ENCODE measurements at places on chromosomes 2 and 18.
A peak's percentile ranks its signal among the peaks of the same experiment; 100 is the strongest.

DNA sequence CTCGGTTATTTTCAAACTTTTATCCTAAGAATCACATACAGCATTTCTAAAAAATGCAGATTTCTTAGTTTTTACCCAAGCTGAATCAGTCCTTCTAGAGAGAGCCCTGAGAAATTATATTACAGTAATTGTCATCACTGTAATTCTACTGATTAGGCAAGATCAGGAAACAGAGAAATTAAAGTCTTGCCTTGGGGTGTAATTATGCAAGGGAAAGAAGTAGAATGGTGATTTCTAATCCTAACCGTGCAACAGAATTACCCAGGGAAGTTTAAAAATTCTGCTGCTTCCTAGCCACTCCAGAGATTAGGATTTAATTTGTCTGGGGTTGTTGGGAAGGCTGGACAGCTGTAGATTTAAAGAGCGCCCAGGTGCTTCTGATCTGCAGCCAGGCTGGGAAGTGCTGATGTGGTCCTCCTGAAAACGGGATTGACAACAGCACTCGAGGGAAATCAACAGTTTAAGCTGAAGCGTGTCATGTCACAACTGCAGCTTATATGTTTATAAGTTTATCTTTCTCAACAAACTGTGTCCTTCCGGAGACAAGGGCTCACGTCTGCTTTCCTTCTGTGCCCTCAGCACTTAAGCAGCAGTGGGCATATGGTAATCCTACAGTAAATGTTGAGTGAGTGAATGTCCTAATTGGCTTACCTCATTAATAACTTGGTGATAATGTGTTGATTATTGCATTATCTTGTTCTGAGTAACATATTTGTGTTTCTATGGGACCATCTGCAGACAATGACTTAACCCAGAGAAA lies 671.9 kb upstream of the SOX11 start:
- peak; percentile 72 for DNase-seq

- no peak for DNase-seq
Measured at GRCh38 chr2:219252084-219252483, 959 bp upstream of the TUBA4B start.

DNA sequence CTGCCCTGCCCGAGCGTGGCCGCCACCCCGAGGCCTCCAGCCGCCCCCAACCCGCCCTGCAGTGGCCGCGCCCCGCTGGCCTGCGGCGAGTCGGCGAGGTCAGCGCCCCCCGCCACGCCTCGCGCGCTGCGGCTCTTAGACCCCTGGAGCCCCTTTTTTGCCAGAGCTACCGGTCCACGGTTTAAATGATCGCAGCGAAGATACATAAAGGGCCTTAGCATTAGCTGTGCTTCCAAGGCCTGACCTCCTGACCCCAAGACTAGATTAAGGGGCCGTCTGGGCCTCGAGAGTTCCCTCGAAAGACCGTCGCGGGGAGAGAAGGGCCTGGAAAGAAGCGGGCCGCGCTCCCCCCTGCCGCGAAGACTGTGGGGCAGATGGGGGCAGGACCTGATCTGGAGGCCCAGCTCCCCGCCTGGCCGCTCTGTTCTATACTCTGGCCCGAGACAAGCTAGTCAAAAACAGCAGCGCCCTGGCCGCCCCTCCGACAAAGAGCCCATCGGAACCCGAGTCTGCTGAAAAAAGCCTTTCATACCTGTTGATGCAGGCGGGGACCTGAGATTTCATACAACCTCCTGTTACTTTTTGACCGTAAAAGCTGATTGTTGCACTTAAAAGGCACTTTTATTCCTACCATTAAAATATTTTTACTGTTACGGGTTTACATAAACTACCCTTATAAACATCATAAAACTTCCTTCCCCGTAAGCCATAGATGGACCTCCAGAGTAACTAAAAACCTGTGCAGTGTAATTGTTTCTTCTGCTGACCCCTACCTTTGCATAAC lies 68.7 kb upstream of the PSMD14 start:
- DNase-seq: no peak

DNA sequence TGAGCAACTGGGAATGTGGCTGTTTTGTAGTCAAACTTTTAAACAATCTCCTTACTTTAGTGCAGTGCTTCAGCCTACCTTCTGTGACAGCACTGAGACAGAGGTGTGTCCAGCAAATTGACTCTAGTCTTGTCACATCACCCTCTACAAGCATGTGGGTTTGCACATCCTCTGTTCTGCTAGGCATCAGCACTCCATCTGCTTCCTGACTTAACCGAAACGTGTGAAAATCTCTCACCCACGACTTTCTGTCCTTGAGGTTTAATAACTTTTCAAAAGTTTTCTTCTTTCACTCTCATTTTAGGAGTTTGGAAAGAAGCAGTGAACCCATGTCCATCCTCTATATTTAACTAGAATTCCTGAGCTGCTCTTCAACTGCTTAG lies 42.6 kb downstream of the TTR start:
- no peak for DNase-seq

- no peak for DNase-seq
Measured at GRCh38 chr18:48230467-48231113, 178.6 kb downstream of the ZBTB7C start.

DNA sequence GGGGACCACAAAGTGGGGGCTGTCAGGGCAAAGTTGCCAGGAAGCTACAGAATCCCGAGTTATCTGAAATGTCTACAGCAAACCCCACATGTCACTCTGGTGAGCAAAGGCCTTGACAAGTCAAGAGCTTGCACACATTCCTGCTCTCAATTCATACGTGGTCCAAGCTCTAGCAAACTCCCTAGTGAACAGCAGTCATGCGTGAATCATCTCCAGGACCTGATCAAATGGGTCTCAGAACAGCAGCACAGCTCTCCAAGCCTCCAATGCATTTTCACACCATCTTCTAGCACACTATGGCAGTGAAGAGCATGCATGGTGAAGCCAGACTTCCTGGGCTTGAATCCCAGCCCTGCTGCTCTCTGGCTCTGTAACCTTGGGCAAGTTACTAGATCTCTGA lies 68.5 kb downstream of the MYO5B start:
- no peak for DNase-seq

DNA sequence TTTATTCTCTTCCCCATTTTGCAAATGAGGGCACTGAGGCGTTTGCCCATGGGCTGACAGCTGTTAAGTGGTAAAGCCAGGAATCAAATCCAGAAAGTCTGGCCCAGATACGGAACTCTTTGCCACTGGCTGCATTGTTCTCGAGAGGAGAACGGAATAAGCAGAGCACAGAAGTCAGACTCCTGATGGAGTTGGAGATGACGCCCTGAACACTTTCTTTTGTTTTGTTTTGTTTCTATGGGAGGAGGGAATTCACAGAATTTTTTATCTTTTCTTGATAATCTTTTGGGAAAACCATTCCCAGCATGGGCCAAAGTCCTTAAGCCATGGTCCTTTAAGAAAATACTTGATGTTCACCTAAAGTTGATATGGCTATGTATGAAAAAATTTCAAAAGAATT lies 322.2 kb downstream of the RDH14 start:
- no peak for DNase-seq

- DNase-seq: no peak
Measured at GRCh38 chr2:11196246-11196645, 41.0 kb downstream of the SLC66A3 start.

DNA sequence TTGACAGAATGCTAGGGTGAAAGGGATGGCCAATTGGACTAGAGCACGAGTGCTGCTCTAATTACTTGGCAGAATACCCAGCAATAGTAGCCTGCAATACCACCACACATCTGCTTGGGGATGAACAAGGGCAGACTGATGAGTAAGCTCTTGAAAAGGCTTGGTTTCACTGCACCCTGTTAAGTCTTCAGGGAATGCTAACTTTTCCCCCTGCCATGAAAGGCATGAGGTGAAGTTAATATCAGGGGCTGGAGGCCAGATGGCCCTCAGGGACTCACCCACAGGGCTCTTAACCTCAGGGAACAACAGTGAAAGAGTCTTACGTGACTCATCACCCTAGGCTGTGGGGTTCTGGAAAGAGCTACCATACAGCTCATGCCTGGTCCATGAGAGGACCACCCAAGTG lies 51.7 kb upstream of the MYL1 start:
- no peak for DNase-seq

DNA sequence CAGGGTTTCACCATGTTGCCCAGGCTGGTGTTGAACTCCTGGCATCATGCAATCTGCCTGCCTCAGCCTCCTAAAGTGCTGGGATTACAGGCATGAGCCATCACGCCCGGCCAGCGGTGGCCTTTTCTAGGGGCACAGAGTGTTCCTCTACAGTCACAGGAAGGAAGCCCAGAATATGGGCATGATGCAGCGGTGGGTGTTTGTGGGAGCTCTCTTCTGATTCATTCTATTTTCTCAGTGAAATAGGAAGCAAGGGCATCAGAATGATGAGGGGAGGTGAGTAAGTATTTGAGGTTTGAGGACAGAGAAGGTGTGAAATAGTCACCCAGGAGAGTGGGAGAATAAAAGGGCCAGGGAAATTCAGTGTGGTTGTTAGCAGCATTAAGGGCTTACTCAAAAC lies 70.3 kb upstream of the PSME4 start:
- no peak for DNase-seq

DNA sequence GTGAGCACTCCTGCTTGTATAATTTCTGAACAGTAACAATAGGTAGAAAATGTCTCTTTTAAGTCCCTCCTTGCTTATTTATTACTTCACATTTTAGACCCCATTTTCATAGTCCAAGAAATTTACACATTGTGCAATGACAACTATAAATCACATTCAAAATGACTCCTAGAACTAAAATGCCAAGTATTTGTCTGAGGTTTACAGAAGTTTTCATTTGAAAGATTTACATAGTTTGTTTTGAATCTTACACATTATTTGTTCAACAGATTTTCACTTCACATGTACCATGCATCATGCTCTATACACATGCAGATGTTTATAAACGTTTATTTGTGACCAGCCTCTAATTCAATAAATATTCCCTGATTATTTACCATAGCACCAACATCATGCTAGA lies 15.7 kb upstream of the TRIB2 start:
- DNase-seq: no peak
